NCI-H345 (cell line): ENCODE measurements at places on chromosomes 3 and 15.

GRCh38 chr3:160693191-160693590, 16.2 kb downstream of the ARL14 start:
- DNase-seq, result no peak

DNA sequence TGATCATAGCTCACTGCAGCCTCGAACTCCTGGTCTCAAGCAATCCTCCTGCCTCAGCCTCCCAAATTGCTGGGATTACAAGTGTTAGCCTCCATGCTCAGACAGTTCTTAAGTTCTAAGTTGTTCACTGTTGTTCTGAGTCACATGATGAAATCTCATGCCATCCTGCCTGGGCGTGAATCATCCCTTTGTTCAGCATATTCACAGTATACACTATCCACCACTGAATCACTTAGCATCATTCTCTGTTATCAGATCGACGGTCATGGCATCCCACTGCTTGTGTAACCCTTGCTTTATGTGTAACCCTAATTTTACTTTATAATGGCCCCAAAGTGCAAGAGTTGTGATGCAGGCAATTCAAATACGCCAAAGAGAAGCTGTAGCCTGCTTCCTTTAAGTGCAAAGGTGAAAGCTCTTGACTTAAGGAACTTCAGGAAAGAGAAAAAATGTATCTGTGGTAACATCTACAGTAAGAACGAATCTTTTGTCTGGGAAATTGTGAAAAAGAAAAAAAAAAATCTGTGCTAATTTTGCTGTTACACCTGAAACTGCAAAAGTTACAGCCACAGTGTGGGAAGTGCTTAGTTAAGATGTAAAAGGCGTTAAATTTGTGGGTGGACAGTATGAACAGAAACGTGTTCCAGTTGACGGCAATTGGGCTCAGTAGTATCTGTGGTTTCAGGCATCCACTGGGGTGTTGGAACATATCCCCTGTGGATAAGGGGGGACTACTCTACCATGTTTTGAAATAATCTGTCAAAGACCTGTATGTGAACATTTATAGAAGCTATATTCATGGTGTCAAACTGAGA, 80.6 kb downstream of the PCOLCE2 start:
- no peak for DNase-seq

- no peak for DNase-seq
Observed at GRCh38 chr15:64001148-64001547, 45.1 kb downstream of the DAPK2 start.

- no peak for DNase-seq
Observed at GRCh38 chr3:148827585-148827984, at the start of gene CPB1. Gene CPB1, plus strand, starts transcription at chr3:148827811. Its CDS starts 13 bp downstream, at chr3:148827824.

- no peak for DNase-seq
Observed at GRCh38 chr3:194748225-194748624, 62.5 kb downstream of the FAM43A start.

DNA sequence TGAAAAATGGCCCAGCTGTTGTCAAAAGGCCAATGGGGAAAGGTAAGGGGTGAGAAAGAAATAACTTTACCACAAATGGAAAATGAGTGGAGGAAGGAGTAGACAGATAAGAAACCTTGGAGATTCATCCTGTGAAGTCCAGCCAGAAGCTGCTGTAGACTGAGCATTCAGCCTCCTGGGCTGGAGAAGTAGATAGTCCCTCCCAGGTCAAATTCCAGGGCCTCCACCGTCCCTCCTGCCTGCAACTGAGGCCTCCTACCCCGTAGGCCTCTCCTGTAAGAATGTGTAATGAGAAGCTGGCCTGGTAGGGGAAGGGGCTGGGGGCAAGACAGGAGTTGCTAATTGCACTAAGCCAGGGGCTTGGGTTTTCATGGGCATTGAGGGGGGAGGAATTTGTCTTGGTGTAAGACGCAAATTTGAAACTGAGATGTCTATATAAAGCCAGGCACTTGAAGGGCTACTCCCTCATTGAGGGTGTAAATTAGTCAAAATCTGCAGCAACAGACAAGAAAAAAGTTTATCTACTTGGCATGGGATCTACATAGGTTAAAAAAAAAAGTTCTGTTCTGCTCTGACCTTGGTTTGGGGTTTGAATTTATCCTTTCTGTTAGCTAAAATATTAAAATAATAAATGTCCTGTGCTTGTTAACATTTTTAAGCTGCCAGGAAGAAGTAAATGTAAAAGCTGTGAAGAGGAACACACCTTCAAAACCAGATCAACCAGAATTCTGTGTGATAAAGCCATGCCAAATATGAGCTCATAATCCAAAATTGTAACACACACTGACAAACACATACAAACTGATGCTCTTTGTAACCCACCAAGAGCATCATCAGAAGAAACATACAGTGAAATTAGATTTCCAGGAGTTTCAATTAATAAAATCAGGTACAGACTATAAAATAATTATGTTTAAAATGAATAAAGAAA, 1.7 kb upstream of the RBP2 start:
- no peak for DNase-seq

DNA sequence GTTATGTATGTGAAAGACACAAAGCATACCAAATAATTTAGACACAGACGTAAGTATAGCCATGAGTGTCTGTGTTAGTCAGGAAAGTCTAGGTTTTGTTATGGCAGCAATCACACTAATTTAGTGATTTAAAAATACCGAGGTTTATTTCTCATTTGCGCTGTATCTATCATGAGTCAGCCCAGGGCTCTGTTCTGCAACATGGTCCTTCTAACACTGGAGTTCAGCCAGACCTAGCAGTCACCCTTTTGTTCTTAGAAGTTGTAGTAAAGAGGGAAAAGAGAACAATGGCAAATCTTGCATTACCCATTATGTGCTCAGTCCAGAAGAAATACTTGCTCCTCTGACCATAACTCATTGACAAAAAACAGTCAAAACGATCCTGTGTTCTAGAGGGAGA, 311.5 kb downstream of the NLGN1 start:
- no peak for DNase-seq

DNA sequence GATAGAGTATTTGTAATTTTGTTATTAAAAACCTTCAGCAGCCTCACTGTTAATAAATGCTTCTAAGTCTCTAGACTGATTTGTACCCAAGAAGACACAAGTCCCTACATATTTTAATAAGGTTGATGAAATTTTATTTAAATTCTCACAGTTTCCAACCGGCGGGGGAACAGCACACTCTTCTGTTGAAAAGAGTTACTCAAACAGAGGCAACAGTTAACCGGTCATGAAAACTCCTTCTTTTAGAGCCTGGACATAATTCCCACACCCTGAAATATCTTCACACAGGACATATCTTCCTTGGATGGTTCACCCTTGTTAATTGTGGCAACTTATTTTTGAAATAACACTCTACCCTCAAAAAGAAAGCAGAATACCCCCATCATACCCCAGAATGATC, 278.8 kb downstream of the FOXP1 start:
- DNase-seq, result no peak

- no peak for DNase-seq
Observed at GRCh38 chr15:51966192-51966591, 5.4 kb downstream of the LEO1 start.

GRCh38 chr3:707041-707440, 385.8 kb upstream of the CNTN6 start:
- DNase-seq, result no peak

- DNase-seq, result no peak
Observed at GRCh38 chr3:149701977-149702350, 44.1 kb upstream of the WWTR1 start.

- DNase-seq, result no peak
Observed at GRCh38 chr3:66153481-66154443, 67.0 kb upstream of the SLC25A26 start.

DNA sequence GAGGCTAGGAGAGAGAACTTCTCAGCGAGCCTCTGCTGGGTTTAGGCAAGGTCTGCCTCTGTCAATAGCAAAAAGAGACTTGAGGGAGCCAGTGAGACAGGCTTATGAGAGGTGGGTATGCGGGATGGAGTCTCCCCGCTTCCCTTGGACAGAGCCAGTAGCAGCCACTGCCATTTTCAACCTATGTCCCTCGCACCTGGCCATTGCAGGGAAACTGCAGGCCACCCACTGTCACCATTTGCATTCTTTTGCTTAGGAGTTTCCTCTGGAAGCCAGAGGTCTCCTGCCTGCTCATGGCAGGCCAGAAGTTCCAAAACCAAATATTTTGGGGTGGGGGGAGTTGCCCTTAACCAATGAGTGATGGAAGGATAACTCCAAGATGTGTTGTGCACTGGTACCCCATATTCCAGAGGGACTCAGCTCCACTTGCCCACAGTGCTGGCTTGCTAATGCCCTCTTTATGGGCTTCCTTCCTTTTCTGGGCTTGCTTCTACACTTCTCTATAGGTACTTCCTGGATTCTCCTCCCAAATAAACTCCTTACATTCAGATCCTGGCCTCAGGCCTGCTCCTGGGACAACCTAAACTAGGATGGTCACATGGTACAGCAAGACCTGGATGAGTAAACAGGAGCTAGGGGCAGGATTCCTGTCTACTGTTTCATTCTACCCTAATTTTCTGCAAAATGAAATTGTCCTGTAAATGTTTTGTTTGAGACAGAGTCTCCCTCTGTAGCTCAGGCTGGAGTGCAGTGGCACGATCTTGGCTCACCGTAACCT, 108.9 kb upstream of the PROK2 start:
- no peak for DNase-seq

DNA sequence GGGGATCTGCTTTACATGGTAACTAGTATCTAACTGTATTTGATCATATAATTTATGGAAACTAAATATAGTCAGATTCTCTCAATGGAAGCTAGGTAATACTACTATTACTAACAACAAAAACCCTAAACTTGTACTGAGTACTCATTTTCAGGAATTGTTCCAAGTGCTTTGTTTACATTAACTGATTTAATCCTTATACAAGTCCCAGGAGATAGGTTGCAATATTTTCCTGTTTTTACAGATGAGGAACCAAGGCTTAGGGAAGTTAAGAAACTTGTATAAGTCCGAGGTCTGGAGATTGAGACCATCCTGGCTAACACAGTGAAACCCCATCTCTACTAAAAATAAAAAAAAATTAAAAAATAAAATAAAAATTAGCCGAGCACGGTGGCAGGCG, 7.5 kb upstream of the MTHFS start:
- DNase-seq, result no peak

DNA sequence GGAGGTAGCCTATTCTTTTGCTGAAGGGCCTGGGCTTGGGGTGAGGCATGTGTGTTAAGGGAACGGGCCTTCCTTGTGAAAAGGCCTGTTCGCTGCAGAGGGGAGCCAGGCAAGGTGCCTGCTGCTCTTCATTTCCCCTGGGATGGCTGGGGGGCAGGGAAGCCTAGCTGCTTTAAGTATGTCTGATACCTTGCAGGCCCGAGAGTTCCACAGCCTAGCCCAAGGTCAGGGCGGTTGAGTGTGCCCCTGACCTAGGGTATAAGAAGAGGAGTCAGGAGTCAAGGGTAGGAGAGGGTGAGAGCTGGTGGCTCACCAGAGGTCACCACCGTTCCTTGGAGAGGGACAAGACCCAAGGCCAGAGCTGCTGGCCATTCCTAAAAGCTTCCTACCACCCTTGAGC, 46.6 kb downstream of the UMPS start:
- no peak for DNase-seq

GRCh38 chr15:58748040-58748851, 1.3 kb downstream of the ADAM10 start:
- no peak for DNase-seq

DNA sequence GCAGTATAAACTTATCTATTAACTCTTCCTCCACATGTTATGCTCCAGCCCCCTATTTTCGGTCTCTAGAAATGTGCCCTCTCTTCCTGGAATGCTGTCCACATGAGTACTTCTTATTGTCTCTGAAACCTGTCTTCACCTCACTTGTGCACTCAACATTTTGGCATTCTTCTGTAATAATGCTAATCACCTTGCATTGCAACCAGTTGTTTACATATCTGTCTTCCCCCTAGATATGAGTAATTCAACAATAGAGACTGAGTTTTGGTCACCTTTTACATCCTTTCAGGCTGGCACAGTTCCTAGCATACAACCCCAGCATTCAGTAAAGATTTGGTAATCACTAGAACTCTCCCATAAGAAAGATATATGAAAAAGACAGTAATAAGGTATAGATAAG, 17.2 kb downstream of the CCDC80 start:
- DNase-seq, result no peak

GRCh38 chr3:168876346-168877035, 780.8 kb upstream of the GOLIM4 start:
- DNase-seq, result no peak

GRCh38 chr3:31851278-31851677, 129.8 kb downstream of the OSBPL10 start:
- no peak for DNase-seq

- DNase-seq, result no peak
Observed at GRCh38 chr15:34297059-34297458, 40.5 kb downstream of the SLC12A6 start.

GRCh38 chr3:31254483-31254882, 278.2 kb upstream of the STT3B start:
- DNase-seq, result peak; percentile 41

GRCh38 chr3:191139736-191140135, 59.3 kb upstream of the OSTN start:
- DNase-seq, result no peak

DNA sequence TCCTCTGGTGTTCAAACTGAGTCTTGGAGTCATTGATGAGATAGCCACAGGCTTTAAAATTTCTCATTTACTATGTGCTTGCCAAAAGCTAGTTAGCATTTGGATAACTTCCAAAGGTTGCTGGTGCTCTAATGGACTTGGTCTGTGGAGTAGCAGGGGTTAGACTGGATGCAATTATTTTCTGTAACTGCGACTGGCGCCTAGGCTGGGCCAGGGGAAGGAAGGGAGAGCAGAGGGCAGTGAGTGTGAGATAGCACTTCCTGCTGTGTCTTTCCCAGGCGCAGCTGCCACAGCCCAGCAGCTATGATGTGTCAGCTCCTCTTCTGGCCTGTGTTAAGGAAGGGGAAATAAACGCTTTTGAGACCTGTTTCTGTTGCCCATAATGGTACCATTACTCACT, 98.6 kb downstream of the MYRIP start:
- no peak for DNase-seq

DNA sequence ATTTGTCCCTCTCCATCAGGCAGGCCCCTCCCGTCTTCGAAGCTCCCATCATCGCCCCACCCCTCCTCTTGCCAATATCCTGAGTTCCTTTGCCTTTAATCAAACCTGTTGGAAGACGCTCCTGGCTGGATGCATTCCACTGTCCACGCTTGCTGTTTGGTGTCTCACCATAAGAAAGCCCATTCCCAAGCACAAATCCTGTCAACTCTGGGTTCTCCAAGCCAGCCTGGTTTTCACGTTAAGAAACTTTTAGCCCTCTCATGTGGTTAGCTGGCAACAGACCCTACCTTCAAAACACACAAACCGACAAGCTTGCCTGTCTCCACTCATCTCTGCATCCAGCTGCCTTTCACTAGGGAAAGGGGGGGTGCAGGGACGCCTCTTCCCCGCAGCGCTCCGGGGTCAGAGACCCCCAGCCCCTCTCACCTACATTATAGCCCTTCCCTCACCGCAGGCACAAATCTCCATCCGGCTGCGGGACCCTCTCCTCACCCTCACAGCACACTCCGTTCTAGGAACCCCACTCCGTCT, 1.1 kb downstream of the GORASP1 start:
- no peak for DNase-seq

DNA sequence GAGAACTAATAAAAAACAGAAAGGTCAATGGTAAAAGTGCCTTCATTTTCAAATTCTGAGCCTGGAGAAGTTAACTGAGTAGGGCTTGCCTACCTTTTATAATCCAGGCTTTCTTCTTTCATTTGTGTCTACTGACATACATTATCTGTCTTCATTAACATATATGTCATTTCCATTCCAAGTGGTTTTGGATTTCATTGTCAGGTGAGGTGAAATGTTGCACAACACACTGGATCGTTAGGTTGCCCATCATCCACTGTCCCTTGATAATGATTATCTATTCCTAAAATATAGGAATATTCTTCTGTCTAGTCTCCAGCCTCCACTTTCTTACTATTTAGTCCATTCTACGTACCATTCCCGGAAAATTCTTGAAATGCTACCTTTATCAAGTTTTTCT, 55.0 kb upstream of the CP start:
- DNase-seq, result no peak
